T-helper 17 cell (primary cell): ENCODE measurements at places on chromosomes 12 and 14. TPM values are rescaled to one million over a fixed set of nuclear protein-coding genes. Genes with fewer than 3 reads are reported as not detected.

GRCh38 chr12:42892702-42893551 is 303.4 kb upstream of the PRICKLE1 start:
- no peak for DNase-seq

CIROP gene
- not detected for total RNA-seq

- no peak for DNase-seq
These were observed 57.5 kb downstream of the CALM1 start for GRCh38 chr14:90454041-90455000.

FRS2 gene
- 26.8 TPM for total RNA-seq

- no peak for DNase-seq
These were observed 117.8 kb upstream of the COCH start for GRCh38 chr14:30756594-30756993.

DNA sequence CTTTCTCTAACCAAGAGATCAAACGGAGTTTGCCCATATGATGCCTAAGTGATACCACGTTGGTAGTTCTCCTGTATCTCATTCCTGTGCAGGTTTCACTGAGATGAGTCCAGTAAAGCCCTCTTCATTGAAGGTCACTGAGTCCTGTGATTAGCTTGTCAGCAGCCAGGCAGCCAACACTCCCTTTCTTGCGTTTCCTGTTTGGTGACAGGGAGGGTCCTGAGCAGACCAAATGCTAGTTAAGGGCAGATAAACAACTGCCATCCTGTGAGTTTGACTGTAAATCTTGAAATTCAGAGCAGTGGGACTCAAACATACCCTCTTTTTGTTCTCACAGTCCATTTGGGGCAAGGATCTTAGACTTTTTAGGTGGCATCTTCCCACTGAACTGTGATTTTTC is 39.4 kb downstream of the ZNF641 start:
- no peak for DNase-seq

GALNT8 gene
- 1.4 TPM for total RNA-seq

DNA sequence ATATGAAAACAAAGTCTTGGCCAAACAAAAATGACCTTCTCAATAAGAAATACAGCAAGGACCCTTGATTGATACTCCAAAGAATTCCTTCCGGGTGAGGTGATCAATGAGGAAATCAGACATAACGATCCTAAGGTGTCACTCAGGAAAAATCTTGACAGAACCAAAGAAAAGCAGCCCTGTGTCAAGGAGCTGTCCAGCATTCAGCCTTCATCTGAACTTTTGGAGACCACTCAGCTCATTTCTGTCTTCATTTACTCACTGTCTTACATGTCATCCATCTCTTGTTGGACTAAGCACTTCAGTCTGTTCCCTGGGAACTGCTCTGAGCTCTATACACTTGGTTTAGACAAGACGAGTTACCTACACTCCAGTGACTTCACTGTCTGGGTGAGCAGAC is 179.9 kb downstream of the GRIN2B start:
- no peak for DNase-seq

GRCh38 chr12:22728987-22729386 is 104.0 kb downstream of the ETNK1 start:
- no peak for DNase-seq

DNA sequence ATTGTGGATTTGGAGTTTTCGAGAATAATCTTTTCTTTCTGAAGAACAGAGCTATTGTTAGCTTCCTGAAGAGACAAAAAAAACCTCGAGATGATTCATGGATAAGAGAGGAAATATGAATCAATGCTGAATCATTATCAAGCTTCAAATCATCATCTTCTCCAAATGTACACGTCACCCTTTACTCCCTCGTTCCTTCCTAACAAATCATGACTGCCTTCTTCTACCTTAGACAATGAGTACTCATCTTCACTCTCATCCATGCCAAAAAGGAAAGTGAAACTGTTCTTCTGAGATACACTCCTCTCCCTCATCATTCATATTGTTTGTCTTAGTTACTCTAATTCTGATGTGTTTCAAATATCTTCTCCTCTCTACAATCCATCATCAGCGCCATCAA is 1115.8 kb upstream of the ATXN7L3B start:
- DNase-seq: no peak

SIX4 gene
- total RNA-seq: not detected

- DNase-seq: no peak
These were observed 84.8 kb downstream of the PTPN11 start for GRCh38 chr12:112503512-112503911.

B4GALNT1 gene
- not detected for total RNA-seq

AJUBA gene
- 1.5 TPM for total RNA-seq

- no peak for DNase-seq
These were observed at the start of the genes FOXA1 and TTC6 for GRCh38 chr14:37594971-37595808. Gene FOXA1 (minus strand): TSS chr14:37595249. CDS start chr14:37594972, 277 bp downstream. Gene TTC6 (plus strand): TSS chr14:37595629. CDS start chr14:37622065, 26,436 bp downstream.

- DNase-seq: no peak
These were observed 268.0 kb downstream of the CCDC59 start for GRCh38 chr12:82090165-82090564.

GRCh38 chr14:95138876-95139275 is 18.5 kb downstream of the DICER1 start:
- no peak for DNase-seq

DNA sequence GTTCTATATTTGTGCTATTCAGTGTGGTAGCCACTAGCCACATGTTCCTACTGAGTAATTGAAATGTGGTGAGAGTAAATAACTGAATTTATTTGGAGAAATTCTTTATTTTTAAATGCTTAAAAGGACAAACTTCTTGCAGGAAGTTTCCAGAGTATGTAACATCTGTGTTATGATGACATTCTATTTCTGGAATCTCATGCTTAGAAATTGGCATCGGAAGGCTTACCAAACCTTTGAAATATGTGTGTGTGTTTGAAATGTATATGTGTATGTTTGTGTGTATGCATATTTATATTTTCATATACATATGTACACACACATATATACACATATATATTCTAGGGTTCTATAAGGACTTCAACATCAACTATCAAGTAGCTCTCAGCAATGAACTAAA is 12.4 kb upstream of the WSCD2 start:
- DNase-seq: no peak

DNA sequence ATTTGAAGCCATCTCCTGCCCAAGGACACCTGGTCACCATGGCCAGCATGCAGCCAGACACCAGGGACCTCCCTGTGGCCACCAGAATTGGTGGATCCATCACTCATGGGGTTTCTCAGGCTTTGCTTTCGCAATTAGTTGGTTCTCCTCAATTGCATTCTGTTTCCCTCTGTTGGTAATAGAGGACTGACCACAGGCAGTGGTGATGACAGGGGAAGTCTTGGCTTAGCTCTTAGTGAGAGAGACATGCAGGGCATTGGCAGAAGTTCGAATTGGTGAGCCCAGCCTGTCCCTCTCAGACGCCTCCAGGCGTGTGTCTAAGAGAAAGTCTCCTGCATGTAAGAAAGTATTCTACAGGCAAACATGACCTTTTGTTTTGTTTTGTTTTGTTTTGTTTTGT is 21.3 kb downstream of the HCAR2 start:
- no peak for DNase-seq

PACS2 gene
- total RNA-seq: 56.0 TPM

DNA sequence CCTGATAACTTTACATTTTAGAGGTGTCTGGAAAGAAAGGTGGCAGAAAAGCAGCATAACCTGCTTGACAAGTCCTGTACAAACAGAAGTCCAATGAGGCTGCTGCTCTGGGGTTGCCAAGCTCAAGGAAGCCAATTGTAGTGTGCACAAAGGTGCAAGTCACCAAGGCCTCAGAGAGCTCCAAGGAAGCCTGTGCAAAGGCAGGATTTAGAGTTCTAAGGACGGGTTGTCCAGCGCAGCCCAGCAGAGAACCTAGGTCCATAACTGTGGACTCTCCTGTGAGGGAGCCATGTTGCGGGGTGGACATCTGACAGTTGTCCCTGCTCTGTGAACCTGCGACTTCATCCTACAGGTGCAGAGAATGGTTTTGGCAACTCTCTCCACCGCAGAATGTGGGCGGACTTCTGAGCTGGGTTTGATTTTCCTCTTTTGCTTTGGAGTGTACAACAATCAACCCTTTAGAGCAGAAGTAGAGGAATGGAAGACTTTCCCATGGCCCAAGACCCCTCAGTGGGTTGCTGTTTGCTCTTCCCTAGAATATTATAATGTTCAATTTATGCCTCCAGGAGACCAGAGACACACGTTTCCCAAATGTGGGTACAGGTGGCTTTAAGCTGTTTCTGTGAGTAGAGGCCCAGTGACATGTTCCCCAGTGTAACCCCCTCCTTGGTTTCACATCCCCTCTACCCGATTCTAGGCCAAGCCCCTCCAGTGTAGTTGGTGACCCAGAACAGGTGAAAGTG is 81.0 kb downstream of the ETV6 start:
- no peak for DNase-seq

DNA sequence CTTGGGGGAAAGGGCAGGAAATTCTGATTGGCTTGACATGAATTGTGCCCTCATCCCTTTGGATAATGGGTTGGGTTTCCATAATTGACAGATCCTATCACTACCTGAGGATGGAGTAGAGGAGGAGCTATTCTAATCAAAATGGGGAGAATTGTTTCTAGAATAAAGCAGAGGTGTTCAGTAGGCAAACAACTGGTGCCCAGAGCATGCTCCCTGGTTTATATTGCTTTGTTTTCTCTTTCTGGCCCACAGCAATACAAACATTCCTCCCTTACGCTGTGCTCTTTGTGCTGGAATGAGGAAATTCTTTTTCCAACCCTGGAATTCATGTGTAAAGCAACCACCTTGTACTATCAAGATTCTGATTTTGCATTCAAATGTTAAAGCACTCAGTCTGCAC is 147.4 kb downstream of the RASSF9 start:
- DNase-seq: no peak

ARHGAP9 gene
- total RNA-seq: 295 TPM

GLIPR1L1 gene
- not detected for total RNA-seq

DNA sequence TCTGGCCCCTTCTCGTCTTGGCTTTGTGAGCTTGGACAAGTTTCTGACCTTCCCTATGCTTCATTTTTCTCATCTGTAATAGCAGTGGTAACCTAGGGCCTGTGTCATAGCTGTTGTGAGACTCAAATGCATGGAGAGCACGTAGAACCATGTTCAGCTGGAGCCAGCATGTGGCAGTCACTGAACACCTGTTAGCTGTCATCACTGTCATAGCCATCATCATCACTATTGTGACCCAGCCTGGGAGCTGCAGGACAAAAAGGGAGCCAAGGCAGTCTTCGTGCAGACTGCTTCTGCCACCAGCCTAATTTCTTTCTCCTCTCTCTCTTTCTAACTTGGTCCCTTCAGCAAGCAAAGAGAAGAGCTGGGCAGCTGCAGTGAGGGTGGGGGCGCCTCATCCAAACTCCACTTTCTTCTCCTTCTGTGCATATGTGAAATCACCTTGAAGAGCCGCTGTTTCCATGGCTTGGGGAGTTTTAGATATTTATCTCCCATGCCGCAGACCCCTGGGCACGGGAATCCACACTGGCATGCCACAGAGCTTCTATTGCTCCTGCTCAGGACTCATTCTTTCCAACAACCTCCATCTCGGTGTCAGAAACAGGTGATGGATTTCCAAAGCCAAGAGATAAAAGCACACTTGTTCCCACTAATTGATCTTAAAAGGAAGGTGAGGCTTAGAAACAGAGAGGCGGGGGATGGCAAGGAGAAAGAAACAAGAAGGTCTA is 87.0 kb downstream of the SRRM4 start:
- no peak for DNase-seq

- DNase-seq: no peak
These were observed 311.3 kb downstream of the FOXG1 start for GRCh38 chr14:29077916-29078315.

GRCh38 chr12:31732926-31733548 is 4.2 kb upstream of the AMN1 start:
- no peak for DNase-seq

DNA sequence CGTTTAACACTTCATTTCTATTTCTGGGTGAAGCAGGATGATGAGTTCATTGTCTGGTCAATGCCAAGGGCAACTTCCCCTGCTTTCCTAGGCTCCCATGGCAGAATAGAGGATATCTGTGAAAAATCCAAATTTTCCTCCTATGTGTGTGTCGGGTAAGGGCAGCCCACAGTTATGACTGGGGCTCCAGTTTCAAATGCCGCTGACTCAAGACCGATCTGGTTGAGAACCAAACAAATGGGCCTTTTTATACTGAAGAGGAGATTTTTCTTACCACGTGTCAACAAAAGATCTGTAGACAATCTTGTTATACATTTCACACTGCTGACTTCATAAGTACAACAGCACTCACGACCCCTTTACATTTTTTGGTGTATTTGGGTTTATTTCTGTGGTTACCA is 120.8 kb downstream of the CHST11 start:
- no peak for DNase-seq

CPSF2 gene
- total RNA-seq: 28.0 TPM

DNA sequence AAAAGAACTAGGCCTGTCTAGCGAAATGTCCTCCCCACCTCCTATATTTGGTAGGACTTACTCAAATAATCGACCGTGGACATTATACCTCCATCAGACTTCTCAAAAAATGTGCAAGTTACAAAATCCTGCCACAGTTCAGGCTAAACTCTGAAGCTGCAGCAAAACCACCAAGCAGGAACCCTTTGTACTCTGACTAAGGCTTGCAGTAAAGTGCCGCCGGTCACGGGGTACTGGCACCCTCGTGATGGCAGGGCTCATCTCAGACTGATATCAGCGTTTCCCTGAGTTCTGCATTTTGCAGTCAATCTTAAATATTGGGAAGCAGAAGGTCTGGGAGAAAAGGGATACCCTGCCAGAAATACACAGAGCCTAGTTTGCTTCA is 17.1 kb downstream of the SLC11A2 start:
- peak; percentile 36 for DNase-seq

- DNase-seq: no peak
These were observed 6.5 kb upstream of the OR4E1 start for GRCh38 chr14:21680072-21680471.

DNA sequence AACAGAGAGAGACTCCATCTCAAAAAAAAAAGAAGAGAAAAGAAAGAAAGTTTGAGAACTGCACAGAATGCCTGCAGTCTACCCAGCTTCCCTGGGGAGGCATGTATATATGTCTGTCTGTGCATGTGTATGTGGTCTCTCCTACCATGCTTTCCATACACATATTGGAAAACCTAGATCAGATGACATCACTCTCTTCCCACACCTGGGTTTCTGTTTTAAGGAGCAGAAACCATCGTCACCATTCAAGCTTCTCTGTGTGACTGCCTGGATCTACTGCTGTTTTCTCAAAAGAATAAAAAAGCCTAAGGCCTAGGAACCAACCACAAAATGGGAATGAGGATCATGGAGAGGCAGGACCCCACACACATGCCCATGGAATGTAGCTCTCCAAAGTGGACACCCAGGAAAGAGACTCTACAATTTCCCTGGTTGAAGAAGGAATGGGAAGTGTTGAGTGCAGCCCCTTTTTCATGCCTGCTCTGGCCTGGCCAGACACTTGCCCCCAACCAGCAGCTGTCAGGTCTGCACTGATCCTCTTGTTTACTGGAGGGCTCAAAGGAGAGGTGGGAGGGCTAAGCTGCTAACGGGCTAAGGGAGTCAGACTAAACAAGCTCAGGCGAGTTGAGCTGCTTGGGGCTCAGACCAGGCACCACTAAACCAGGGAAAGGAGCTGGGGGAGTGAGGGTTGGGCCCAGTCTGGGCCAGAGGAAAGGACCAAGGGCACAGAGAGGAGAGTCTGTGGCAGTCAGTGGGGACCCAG is 7.7 kb upstream of the PCK2 start:
- no peak for DNase-seq
